SK-N-SH (cell line): ENCODE measurements at places on chromosomes 6 and 20. TPM values are rescaled to one million over a fixed set of nuclear protein-coding genes. Genes with fewer than 3 reads are reported as not detected.

Gene HSF2
- 22.2 and 28.0 TPM in 2 replicates for polyA plus RNA-seq

Gene CCR6
- not detected in 2 replicates for polyA plus RNA-seq

Gene PTGIS
- polyA plus RNA-seq: 0.67 and 1.0 TPM in 2 replicates

Gene NRN1
- polyA plus RNA-seq: 8.5 and 8.9 TPM in 2 replicates

Gene TBXT
- polyA plus RNA-seq: not detected in 2 replicates

Gene PBOV1
- not detected in 2 replicates for polyA plus RNA-seq

Gene TDRD6
- polyA plus RNA-seq: not detected in 2 replicates

Gene NFATC2
- 0.13 and 0.36 TPM in 2 replicates for polyA plus RNA-seq

Gene ADTRP
- 0.84 and 1.2 TPM in 2 replicates for polyA plus RNA-seq

Gene CFAP206
- 0.46 and 0.78 TPM in 2 replicates for polyA plus RNA-seq

Gene SIM1
- polyA plus RNA-seq: 0.02 TPM in 1 of 2 replicates, not detected in the other

Gene CLPSL1
- not detected in 2 replicates for polyA plus RNA-seq

Gene POM121L2
- polyA plus RNA-seq: not detected in 2 replicates

DNA sequence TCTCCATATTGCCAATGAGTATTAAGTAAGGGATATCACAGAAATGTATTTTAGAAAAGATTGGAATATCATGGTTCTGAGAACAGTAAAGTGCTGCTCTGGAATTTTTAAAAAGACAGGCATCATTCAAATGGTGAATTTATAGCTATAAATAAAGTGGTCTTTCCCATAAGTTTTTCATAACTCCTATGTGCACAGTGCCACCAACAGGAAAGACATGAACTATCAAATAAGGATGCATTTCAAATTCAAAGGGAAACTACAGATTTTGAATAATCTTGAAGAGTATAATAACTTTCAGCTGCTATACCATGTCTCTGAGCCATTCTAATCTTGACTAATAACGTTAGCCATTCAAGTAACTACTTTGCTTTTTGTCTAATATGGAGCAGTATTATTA lies 456.8 kb upstream of the GJE1 start:
- no peak for DNase-seq

DNA sequence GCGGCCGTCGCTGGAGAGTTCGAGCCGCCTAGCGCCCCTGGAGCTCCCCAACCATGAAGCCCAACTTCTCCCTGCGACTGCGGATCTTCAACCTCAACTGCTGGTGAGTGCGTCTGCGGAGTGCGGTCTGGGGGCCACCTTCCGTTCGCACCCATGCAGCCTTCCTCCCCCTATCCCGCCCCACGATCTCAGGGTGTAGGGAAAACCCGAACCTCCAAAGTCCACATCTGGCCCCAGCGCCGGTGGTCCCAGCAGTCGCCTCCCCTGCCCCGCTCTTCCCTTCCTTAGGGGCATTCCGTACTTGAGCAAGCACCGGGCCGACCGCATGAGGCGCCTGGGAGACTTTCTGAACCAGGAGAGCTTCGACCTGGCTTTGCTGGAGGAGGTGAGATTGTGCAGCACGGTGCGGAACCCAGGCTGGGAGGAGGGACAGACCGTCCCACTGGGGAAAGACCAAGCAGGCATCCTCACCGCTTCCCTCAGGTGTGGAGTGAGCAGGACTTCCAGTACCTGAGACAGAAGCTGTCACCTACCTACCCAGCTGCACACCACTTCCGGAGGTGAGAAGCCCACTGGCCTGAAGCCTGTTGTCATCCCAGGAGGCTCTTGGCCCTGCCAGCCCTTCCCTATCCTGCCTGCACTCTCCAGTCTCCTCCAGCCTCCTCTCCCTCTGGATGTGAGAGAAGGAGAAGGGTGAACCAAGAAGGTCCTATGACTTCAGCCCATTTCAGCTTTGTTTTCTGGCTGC lies 719 bp downstream of the SMPD2 start:
- peak; percentile 69 for DNase-seq

DNA sequence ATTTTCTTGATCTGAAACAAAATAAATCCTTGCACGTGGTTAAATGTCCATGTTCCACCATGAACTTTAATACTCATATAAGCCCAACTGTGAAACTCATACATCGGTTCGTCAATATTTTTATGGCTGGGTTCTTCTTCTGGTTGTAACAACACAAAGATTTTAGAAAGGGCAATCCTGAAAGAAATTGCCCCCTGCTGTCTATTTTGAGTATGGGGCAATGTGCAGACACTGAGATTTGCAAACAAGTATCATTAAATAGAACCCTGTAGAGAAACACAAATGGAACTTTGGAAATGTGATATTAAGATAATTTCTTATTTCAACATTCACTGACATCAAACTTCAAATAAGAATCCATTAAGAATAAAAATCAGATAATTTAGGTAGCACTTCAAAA lies 80.2 kb upstream of the PHACTR1 start:
- no peak for DNase-seq

DNA sequence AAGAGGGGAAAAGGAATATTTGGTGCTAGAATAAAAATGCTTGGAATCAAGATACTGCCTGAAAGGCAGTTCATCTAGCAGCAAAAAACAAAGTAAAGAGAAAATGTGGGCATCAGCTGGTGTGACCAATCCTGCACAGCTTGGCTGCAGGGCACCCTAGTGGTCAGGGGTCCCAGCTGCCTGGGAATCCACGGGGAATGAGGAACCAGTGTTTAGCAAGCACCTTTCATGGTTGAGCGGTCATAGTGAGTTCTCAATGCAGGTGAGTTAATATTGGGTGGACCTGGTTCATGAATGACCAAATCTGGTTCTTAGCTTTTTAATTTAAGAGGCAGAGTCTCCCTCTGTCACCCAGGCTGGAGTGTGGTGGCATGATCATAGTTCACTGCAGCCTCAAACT lies 53.3 kb downstream of the CAP2 start:
- no peak for DNase-seq

- DNase-seq: no peak
These were observed 76.3 kb downstream of the SLC22A23 start for GRCh38 chr6:3380344-3381232.

DNA sequence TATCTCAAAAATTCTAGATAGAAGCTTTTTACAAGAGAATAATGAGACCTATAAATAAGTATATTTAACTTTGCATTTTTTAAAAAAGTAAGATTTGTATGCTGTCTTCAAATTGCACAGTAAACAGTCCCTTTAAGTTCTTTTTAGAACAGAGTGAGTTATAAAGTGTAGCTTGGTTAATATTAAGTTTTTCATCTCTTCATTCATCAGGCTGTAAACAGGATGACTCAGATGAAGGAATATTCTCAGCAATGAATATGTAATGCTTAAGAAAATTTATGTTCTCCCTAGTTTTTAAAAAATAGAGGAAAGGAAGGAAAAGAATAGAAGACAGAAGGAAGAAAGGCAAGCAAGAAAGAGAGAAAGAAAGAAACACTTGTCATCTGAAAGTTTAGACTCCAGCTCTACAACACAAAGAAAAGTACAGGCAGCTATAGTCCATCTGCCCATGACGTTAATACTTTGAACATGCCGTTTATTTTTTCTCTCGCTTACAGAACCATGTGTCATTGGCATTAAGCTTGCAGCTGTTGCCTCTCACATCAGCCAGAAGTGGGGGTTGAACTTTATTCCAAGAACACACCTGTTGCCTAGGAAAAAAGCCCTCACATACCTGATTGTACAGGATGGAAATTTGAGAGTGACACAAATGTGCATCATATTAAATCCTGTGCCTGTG lies 36.1 kb downstream of the CAP2 start:
- DNase-seq: no peak

DNA sequence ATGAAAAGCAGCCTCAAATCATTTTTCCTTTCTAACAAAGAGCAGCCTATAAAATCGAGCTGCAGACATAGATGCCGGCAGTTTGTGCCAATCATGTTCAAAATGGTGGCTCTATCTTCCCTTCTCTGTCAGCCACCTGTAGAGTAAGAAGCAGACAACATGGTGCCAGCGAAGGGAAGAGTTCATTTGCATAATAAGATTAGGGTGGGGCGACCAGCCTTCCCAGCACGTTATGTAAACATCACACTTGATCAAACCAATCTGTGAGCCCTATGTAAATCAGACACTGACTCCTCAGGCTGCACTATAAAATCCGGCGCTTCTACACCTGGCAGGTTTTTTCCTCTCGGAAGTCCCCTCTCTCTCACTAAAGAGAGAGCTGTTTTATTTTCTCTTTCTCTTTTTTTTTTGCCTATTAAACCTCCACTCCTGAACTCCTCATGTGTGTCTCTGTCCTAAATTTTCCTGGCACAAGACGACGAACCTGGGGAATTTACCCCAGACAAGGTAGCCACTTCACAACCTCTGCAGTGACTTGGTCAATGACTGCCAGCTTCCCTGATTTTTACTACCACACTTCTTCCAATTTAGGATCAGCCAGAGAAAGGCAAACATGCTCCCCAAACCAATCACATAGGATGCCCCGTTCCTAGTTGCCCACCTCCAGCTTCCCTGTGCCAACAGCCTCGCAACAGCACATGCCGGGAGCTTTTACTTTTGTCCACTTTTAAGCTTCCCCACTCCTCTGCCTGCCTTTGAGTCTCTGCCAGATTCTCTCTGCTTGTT lies 12.9 kb downstream of the TPMT start:
- DNase-seq: no peak

GRCh38 chr6:24549674-24550353 lies 55.0 kb downstream of the ALDH5A1 start:
- no peak for DNase-seq

DNA sequence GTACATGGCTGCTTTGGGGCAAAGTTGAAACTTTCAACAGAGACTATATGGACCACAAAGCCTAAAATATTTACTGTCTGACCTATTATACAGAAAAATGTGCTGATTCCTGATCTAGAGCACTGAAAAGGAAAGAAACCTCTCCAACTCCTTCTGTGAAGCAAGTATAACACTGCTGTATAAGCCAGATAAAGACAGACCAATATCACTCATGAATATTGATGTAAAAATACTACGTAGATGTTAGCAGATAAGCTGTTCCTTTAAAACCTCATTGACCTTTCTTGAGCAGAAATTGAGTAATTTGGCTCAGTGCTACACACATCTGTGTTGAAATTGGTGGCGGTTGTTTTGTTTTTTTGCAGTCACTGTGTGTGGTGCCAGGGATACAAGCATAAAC lies 69.9 kb upstream of the HDAC2 start:
- DNase-seq: no peak

DNA sequence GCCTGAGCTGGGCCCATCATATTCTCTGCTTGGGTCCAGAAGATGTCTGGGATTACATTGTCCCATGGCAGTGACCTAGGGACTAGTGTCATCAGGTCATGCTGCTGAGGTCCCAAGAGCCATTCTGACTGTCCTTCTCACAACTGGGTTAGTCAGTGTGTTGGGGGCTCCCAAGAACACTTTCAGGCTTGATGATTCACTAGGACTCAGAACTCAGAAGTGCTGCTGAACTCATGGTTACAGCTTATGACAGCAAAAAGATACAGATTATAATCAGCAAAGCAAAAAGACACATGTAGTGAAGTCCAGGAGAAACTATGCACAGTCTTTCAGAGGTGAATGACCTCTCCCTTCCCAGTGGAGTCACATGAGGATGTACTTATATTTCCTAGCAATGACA lies 107.8 kb downstream of the SYNE1 start:
- no peak for DNase-seq

DNA sequence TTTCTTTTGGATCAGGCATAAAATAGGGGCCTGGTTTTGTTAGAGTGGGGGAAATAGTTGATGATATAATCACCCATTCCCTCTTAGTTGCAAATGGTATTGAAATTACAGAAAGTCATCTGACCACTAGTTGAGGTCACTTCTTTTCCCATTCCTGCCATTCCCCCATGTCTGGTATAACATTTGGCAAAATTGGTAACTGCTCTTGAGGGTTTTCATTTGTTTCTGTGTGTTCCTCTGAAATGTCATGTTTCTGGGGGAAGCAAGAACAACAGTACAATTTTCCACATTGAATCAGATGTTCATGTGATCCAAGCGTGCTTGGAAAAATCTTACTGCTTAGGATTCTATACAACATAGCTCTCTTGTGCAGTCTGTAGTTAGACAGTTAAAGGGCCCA lies 7.3 kb downstream of the AIG1 start:
- DNase-seq: no peak

- no peak for DNase-seq
These were observed 74.8 kb upstream of the SIRPA start for GRCh38 chr20:1820138-1821079.

DNA sequence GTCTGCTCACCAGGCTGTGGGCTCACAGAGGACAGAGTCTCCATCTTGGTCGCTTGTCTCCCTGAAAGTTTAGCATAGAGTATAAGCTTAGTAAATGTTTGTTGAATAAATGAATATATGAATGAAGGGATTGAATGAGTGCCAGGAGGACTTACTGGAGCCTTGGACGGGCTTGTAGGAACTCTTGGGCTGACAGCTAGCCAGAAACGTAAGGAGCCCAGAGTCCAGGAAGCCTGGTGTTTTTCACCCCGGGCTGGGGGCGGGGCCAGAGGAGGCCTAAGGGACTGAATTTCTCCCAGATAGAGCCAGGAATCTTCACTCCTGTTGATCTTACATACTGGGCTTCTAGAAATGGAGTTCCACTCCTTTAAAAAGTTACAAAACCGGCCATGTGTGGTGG lies 68.5 kb upstream of the SRSF6 start:
- no peak for DNase-seq

- peak; percentile 70 for DNase-seq
These were observed 44.6 kb upstream of the LRFN2 start for GRCh38 chr6:40631744-40632143.

DNA sequence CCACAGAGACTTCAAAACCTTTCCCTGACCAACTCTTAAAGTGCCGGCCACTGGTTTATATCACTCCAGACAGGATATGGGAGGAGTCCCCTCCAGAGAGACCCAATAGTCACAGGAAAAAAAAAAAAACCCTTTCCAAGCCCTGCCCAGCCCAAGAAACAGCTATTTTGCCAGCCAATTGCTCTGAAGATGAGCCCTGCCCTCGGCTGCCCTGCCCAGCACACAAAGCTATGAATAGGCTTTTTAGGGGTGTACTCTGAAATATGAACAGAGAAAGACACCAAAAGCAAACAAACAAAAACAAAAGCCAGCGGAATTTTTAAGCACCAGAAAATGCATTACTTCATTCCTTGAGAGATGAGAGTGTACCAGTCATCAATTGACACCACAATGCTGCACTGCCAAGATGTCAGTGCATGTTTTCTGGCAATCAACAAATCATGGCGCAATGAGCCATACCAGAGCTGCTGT lies 275.1 kb downstream of the C6orf118 start:
- DNase-seq: no peak

DNA sequence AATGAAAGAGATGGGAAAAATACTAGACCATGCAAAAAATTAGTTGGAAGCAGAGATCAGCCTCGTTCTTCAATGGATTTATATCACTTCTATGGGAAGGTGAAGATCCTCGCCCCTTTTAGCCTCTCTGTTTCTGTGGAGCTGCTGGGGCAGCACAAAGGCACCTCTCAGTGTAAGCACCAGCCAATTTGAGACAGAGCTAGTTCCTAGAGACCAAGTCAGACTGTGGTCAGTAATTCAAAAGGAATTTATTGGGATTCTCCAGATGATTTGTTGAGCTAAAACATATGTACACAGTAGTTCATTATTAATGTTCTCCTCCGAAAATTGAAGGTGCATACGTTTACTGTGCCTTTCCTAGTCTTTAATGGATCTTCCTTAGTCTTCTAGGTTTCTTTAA lies 42.4 kb downstream of the SCGN start:
- DNase-seq: no peak
